Smooth muscle cell of trachea (primary cell): ENCODE measurements at places on chromosomes 5 and 9. TPM values are rescaled to one million over a fixed set of nuclear protein-coding genes. Genes with fewer than 3 reads are reported as not detected.

Gene FRMPD1
- not detected in 2 replicates for total RNA-seq

Gene NTRK2
- total RNA-seq: 0.15 and 0.17 TPM in 2 replicates

Gene MAPK9
- 26.0 and 27.2 TPM in 2 replicates for total RNA-seq

Gene FIBCD1
- total RNA-seq: 12.2 and 17.5 TPM in 2 replicates

Gene FUT7
- total RNA-seq: not detected in 2 replicates

Gene WDR38
- total RNA-seq: not detected in 2 replicates

Gene FBP2
- not detected in 2 replicates for total RNA-seq

Gene RASEF
- total RNA-seq: 0.44 and 0.50 TPM in 2 replicates

Gene ZCCHC10
- 11.9 and 17.0 TPM in 2 replicates for total RNA-seq

Gene LECT2
- not detected in 2 replicates for total RNA-seq

Gene IL5
- not detected in 2 replicates for total RNA-seq

Gene AK8
- 0.17 and 1.6 TPM in 2 replicates for total RNA-seq
